Nucleus accumbens (tissue), 56 donors: ENCODE measurements at places on chromosomes 4 and X.

DNA sequence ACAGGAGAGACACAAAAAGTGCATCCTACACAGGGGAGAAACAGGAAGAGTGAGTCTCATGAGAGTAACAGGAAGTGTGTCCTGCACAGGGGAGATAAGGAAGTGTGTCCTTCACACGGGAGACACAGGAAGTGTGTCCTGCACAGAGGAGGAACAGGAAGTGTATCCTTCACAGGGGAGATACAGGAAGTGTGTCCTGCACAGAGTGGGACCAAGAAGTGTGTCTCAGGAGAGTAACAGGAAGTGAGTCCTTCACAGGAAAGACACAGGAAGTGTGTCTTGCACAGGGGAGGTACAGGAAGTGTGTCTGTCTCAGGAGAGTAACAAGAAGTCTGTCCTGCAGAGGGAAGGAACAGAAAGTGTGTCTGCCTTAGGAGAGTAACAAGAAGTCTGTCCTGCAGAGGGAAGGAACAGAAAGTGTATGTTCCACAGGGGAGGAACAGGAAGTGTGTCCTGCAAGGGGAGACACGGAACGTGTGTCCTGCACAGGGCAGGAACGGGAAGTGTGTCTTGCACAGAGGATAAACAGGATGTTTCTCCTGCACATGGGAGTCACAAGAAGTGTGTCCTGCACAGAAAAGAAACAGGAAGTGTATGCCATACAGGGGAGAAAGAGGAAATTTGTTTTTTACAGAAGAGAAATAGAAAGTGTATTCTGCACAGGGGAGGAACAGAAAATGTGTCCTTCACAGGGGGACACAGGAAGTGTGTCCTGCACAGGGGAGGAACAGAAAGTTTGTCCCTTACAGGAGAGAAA is 102.0 kb downstream of the ARSF start:
- no peak for DNase-seq

DNA sequence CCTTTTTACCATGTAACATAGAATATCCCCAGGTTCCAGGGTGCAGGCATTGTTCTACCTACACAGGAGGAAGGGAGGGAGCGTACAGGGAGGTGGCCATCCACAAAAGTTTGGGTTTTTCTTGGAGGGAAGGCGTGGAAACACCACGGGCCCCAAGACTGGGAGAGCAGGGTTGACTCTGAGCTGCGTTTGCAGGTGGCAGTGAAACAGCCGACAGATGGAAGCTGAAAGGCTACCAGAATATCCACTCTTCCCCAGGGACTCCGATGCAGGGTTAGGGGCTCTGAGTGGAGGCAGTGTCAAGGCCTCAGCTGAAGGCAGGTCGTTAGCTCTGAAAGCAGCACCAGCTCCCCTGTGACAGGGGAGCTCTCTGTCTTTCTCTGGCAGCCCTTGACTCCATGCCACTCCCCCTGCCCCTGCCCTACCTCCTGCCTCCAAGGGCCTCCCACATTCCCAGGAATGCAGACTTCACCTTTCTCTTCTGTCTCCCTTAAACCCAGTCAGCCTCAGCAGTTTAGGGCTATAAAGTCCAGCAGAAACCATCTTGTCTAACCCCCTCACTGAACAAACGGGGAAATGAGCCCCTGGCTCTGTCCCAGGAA is 14.0 kb upstream of the GLOD5 start:
- no peak for DNase-seq

- no peak for DNase-seq
Observed at GRCh38 chrX:153886915-153887314, 942 bp upstream of the L1CAM start.

DNA sequence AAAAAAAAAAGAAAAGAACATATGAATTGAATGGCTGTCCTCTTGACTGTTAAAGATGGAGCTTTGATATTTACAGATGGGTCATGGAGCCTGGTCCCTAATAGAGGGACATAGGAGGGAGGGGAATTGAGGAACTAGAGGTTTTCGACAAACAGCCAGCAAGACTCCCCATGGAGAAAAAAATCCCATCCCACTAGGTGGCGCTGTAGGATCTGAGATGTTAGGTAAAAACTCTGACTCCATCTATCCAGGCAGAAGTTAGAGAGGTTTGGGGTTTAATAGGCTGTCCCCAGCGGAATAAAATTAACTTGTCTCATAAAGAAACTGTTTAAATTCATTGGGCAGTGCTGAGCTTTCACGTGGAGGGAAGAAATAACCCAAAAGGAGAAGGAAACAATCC is 45.9 kb downstream of the HMGB2 start:
- DNase-seq: peak; percentile 14

DNA sequence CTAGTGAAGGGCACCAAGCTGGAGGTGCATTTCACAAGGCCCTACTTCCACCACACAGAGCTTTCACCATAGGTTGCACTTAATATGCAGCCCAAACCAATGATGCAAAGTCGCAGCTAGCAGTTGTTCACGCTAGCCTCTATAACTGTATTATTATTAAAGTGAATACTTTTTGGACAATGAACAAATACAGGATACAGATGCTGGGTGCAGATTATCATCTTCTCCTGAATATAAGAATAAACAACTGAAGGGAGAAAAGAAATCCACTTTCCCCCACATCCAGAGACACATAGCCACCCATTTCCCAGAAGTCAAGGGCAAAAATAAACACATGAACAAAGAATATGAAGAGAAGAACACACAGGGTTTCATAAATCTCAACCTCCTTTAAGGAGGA is 107.2 kb downstream of the PRDM5 start:
- DNase-seq: no peak

- no peak for DNase-seq
Observed at GRCh38 chr4:7186516-7187167, 5.7 kb upstream of the SORCS2 start.

- DNase-seq: no peak
Observed at GRCh38 chr4:21979196-21979595, 30.6 kb upstream of the KCNIP4 start.

GRCh38 chr4:60617731-60618130 is 582.4 kb upstream of the ADGRL3 start:
- no peak for DNase-seq

DNA sequence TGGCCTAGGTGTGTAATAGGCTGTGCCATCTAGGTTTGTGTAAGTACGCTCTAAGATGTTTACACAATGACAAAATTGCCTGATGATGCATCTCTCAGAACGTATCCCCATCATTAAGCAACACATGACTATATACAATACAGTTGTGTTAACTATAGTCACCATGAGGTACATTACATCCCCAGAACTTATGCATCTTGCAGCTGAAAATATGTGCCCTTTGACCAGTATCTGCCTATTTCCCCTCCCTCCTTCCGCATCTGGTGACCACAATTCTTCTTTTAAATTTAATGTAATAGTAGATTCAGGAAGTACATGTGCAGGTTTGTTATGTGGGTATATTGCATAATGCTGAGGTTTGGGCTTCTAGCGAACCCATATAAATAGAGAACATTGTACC is 239.8 kb upstream of the IL1RAPL1 start:
- no peak for DNase-seq

GRCh38 chr4:174592985-174593335 is 70.7 kb upstream of the HPGD start:
- no peak for DNase-seq

GRCh38 chrX:63275127-63275526 is 76.0 kb downstream of the SPIN4 start:
- DNase-seq: no peak

GRCh38 chr4:76215077-76215476 is 1.5 kb upstream of the SCARB2 start:
- DNase-seq: no peak

DNA sequence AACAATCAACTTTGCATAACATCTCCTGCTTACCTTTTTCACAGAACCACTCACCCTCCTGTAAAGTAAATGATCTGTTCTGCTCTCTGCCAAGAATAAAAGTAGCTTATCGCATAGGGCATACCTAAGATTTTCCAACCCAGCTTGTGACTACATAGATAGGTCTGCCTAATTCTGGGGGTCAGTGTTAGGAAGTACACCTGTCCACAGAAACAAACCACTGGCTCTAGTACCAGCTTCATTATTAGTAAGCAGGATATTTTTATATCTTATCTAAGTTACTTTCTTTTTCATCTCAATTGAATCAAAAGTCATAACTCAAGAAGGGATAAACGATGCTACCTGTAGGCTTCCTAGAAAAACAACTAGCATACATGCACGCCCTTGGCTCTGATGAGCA is 23.8 kb downstream of the CXCL1 start:
- no peak for DNase-seq

DNA sequence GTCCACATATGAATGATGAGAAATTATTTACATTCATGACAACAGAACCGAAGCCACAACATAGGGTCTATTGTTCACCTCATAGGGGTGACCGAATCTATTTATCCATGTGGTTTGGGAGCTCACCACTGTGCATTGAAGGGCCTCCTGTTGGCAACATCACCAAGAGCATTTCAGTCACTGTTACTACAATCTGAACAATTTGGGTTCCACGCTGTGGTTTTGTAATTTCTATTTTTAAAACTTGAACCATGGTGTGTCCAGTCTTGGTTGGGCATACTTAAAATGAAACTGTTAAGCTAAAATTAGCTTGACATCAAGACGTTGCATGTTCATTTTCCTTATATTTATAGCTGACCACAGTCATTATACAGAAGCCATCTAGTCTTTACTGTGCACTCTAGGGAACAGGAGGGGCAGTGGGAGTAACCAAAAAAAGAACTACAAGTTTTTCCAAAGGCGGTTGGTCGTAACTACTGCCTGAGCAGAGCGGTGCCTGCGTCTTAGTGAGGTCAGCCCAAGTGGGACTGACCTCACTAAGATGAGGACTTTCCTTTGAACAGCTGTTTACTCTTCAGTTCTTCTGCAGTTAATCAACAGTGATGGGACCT is 192.1 kb downstream of the SPRY1 start:
- DNase-seq: no peak

DNA sequence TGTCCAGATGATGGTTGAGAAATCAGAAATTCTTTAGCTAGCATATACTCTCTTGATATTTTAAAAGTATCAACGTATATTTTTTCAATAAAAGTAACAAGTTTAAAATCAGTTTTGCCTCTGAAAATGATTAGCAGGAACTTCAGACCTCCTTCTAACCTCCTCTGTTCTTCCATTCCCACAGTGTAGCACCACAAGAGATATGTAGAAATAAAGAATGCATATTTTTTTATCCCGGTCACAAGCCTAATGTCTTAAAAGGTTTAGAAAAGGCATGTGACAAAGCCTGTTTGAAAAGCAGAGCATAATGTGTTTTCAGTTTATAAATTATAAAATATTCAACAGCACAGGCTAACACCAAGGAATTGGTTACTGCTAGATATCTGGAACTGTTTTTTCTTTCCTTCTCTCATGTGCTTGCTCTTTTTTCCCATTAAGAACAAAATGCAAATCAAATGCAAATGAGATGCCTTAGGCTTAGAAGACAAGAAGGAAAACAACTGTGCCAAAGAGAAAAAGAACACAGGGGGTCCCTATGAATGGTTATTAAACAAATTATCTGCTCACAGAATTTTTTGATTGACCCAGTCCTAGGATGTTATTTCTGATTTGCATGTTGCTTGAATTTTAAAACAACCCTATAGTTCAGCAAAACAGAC is 351.7 kb upstream of the FAM241A start:
- no peak for DNase-seq

GRCh38 chr4:74667944-74668343 is 126.4 kb downstream of the BTC start:
- DNase-seq: no peak

- DNase-seq: no peak
Observed at GRCh38 chrX:17888421-17888820, 27.3 kb upstream of the RAI2 start.

GRCh38 chr4:175309041-175309440 is 390.9 kb downstream of the ADAM29 start:
- DNase-seq: no peak

- DNase-seq: no peak
Observed at GRCh38 chrX:37672563-37672962, 13.0 kb upstream of the XK start.

- DNase-seq: no peak
Observed at GRCh38 chrX:13476384-13476783, 93.0 kb upstream of the EGFL6 start.

GRCh38 chrX:3160756-3161155 is 119.5 kb downstream of the ARSF start:
- DNase-seq: no peak

DNA sequence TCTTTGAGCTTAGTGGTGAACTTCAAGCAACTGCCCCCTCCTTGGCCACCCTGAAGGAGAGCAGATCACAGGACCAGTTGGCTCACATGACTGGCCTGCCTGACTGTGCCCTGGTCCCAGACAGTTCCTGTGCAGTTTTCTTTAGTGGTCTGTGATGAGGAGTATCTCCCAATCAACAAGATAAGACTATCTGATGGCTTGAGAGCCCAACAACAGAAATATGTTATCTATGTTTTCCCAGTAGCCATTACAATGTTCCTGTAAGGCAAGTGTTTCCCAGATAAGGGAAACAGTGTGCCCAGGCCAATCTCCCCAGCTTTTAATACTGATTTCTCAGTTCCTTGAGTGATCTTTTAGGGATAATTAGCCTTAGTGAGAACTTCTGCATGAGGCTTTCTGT is 14.2 kb upstream of the TIMM8A start:
- DNase-seq: no peak

- no peak for DNase-seq
Observed at GRCh38 chr4:40607221-40607620, 22.4 kb downstream of the RBM47 start.

GRCh38 chr4:26017531-26017930 is 103.5 kb downstream of the SMIM20 start:
- no peak for DNase-seq

DNA sequence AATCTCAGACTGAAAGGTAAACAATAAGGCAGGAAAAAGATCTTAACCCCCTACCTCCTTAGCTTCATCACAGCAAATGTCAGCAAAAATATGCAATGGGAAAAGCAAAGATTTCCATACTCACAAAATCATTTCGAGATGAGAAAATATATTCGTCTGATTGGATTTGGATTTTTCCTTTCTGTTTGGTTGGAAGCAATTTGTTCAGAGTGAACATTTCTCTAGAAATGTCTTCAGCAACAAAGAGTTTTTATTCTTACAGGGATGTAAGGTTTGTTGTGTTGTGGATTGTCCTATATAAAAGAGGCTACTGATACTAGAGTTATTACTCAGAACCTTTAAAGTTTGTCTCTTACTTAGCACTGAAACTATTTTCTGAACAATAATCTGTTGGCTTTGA is 23.8 kb downstream of the GRIA2 start:
- no peak for DNase-seq

DNA sequence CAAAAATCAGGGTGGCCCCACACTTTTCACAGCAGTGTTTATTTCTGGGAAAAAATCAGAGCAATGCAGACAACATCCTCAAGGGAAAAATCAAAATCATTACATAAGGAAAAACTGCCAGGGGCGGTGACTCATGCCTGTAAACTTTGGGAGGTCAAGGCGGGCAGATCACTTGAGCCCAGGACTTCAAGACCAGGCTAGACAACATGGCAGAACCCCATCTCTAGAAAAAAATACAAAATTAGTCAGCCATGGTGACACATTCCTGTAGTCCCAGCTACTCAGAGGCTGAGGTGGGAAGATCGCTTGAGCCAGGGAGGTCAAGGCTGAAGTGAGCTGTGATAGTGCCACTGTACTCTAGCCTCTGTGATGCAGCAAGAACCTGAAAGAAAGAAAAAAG is 102.8 kb downstream of the NAF1 start:
- no peak for DNase-seq

- no peak for DNase-seq
Observed at GRCh38 chrX:113644426-113644825, 803.8 kb upstream of the AMOT start.
